ENCODE measurements at places on chromosomes 3 and 15.
A peak's percentile ranks its signal among the peaks of the same experiment; 100 is the strongest.

DNA sequence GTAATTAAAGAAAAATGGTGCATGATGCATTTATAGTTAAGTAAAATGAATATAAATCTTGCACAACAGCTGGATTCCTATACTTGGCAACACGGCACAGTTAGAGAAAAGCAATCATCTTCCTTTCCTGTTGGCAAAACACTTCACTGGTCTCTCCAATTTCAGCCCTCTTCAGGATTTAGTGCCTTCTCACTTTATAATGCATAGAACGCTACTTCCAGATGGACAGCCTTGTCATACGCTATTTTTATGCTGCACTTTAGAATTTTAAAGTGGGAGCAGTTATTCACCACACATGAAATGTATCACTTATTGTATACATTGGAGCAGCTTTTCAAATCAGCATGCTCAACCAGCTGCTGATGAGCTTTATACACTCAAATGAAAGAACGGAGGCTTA is 194.4 kb upstream of the GBE1 start:
- DNase-seq = no peak

GRCh38 chr3:60844256-60844655 is 407.0 kb downstream of the FHIT start:
- no peak for DNase-seq

DNA sequence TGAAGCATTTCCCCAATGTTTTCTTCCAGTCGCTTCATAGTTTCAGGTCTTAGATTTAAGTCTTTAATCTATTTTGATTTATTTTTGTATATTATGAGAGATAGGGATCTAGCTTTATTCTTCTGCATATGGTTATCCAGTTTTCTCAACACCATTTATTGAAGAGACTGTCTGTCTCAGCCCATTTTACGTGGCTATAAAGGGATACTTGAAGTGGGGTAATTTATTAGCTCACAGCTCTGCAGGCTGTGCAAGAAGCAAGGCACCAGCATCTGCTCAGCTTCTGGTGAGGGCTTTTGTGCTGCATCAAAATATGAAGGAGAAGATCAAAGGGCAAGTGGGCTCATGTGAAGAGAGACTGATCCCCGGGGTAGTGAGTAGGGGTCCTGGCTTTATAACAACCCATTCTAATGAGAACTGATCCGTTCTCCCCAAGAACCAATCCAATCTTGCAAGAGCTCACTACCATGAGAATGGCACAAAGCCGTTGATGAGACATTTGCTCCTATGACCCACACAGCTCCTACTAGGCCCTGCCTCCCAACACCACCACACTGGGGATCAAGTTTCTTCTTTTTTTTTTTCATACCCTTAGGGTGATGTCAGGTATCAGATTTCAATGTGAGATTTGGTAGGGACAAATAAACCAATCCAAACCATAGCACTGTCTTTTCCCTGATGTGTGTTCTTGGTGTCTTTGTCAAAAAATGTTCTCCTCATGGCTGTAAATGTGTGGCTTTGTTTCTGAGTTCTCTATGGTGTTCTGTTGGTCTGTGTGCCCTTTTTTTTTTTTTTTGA is 63.2 kb downstream of the IQGAP1 start:
- peak; percentile 32 for DNase-seq

DNA sequence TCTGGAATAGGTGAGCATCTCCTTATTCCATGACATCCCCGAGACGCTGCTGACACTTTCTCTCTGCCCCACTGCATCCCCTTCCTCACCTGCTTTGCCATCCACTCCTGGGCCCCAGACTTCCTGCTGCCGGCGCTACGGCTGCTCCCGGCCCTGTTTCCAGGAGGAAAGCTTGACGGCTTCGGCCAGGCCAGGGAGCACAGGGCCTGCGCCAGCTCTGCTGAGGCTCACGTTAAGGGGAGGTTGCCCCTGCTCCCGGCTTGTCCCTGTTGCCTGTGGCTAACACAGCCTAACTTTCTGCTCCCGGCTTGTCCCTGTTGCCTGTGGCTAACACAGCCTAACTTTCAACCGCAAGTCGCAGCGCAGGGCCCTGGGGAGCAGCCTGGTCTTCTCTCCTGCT is 177.3 kb upstream of the RGMA start:
- DNase-seq = no peak

GRCh38 chr3:132231633-132232032 is 85.6 kb upstream of the ACP3 start:
- peak; percentile 39 for DNase-seq

DNA sequence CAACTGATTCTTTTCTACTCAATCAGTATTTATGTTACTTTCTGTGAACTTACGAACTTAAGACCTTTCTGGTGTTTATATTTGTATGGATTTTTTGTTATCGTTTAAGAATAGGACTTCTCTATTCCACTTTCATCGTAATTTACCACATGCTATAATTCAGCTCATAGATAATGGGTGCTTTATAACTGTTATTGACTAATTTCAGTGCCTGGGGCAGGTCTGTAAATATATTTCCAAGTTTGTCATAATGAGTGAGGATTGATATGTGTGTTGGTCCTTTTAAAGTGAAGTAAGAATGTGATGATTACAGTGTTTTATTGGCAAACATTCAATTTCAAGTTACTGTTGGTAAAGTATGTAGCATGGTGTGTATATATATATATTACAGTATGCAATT is 1.8 kb upstream of the NAALADL2 start:
- no peak for DNase-seq

- no peak for DNase-seq
These were observed 413.5 kb downstream of the TIGIT start for GRCh38 chr3:114707252-114707860.

GRCh38 chr3:177141899-177142646 is 55.2 kb downstream of the TBL1XR1 start:
- DNase-seq = no peak

- DNase-seq = no peak
These were observed 137.1 kb upstream of the WNT5A start for GRCh38 chr3:55624238-55624637.

- DNase-seq = no peak
These were observed 105.2 kb downstream of the FNDC3B start for GRCh38 chr3:172144601-172145000.

DNA sequence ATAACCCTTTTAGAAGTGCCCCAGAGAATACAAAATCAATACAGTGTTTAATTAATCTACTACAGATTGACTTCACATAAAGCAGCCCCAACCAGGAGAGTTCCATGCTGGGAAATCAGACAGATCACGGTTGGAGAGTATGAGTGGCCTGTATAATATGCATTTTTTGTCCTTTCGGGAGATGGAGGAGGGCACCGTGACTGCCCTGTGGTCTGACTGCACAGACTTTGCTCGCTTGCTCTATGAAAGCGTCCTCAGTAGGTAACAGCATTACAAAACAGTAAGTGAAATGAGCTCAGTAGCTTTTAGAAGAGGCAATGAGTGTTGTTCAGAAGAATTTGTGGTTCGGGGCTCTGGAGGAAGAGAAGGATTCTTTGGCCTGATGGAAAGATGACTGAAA is 34.2 kb upstream of the SKIL start:
- no peak for DNase-seq

DNA sequence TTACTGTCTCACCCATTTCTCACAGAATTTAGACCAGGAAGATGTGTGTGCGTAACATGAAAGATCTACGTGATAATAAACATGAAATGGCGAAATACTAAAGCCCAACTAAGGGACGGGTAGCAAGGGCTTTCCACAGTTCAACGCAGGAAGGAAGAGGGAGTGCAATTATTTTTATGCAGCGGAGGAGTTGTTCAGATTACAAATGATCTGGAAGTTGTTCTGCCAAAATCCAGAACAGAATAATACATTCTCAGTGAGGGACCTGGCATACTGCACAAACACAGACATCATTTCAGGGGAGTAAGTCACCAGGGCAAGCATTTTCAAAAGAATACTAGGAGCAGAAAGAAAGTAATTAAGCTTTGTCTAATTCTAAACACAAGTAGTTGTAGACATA is 133.6 kb upstream of the RAP2B start:
- DNase-seq = no peak

- DNase-seq = peak; percentile 70
These were observed 33.3 kb downstream of the TM4SF18 start for GRCh38 chr3:149299938-149300801.

GRCh38 chr3:157429708-157430107 is 6.9 kb upstream of the PTX3 start:
- DNase-seq = no peak
